Activated T-helper 2 cell treated with anti-CD3 and anti-CD28 coated beads, Interferon-gamma antibody, Interleukin-2, Interleukin-4, amounts not matched to agents 10 μg/mL and 5 μg/mL and 100 μg/mL, durations not matched to agents 14 hours and 24 hours and 36 hours (primary cell): ENCODE measurements at places on chromosomes 2 and 18.

- peaks cover 49% of the 10 kb centered on the region for H3K36me3 ChIP-seq
- DNase-seq = no peak
- peaks cover 9% of the 10 kb centered on the region for H3K4me1 ChIP-seq
- no peak overlapping the region for H3K4me3 ChIP-seq
- H3K27ac ChIP-seq = no peak overlapping the region
These were observed 71.4 kb downstream of the OLA1 start for GRCh38 chr2:174176898-174177297.

GRCh38 chr2:183010112-183010511, 28.1 kb downstream of the NCKAP1 start:
- H3K4me3 ChIP-seq = no peak overlapping the region
- no peak for DNase-seq
- H3K36me3 ChIP-seq = no peaks in the 10 kb centered on the region
- H3K27me3 ChIP-seq = no peaks in the 10 kb centered on the region
- no peak overlapping the region for H3K27ac ChIP-seq

GRCh38 chr2:41686156-41686555, 361.7 kb upstream of the PKDCC start:
- H3K27me3 ChIP-seq = no peaks in the 10 kb centered on the region
- no peak overlapping the region for H3K4me3 ChIP-seq
- no peaks in the 10 kb centered on the region for H3K4me1 ChIP-seq
- DNase-seq = no peak

- H3K4me1 ChIP-seq = no peaks in the 10 kb centered on the region
- DNase-seq = no peak
- no peak overlapping the region for H3K4me3 ChIP-seq
- no peaks in the 10 kb centered on the region for H3K27me3 ChIP-seq
- peaks cover 20% of the 10 kb centered on the region for H3K36me3 ChIP-seq
- no peak overlapping the region for H3K27ac ChIP-seq
These were observed 1150.9 kb downstream of the RPIA start for GRCh38 chr2:89842180-89842908.

DNA sequence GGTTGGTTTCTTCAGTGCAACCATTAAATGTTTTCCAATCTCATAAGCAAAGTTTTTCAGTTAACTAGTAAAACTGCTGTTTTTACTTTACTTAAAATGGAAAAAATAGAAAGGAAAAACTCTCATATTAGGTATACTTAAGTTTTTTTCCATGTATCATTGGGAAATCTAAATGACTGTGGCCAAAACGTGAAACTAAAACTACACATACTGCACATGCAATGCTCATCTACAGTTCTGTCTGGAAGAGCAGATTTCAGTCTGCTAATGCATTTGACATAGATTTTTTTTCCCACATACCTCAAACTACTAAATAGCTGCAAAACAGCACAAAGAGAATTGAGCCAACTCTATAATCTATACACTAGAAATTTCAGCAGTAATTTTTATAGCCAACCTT, 62.6 kb downstream of the COL5A2 start:
- no peaks in the 10 kb centered on the region for H3K4me1 ChIP-seq
- no peaks in the 10 kb centered on the region for H3K27me3 ChIP-seq
- no peaks in the 10 kb centered on the region for H3K36me3 ChIP-seq

DNA sequence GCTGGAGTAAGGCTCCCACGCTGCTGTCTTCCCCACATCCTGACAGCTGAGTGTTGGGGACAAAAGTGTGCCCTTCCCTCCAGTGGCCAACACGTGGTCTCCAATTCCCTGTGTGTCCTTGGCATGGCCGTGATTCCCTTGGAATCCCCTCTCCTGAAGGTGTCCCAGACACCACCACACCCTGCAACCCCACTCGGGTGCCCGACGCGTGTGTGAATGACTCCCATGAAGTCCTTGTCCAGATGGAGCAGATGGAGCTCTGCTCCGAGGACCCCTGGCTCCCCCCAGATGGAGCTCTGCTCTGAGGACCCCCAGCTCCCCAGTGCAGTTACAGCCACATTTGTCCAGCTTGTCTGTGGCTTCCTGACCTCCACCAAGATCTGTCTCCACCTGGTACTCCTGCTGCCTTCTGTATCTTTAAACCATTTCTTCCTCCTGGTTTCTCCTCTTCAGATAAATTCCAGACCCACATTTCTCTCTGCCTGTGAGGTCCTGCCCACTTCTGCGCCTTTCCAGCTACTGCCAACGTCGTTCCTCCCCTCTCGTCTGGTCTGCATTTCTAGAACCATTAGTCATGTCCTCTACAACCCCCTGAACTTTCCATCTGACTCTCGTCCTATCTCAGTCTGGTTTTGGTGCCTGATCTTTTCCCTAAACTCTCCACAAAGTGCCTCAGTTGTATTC, 86.8 kb upstream of the PXDN start:
- no peaks in the 10 kb centered on the region for H3K4me1 ChIP-seq
- H3K4me3 ChIP-seq = no peak overlapping the region
- DNase-seq = no peak
- H3K36me3 ChIP-seq = no peaks in the 10 kb centered on the region

- H3K4me1 ChIP-seq = no peaks in the 10 kb centered on the region
- no peaks in the 10 kb centered on the region for H3K27me3 ChIP-seq
- no peaks in the 10 kb centered on the region for H3K36me3 ChIP-seq
These were observed 49.3 kb downstream of the OLA1 start for GRCh38 chr2:174198846-174199564.
